ENCODE measurements at places on chromosomes 2 and 18. TPM values are rescaled to one million over a fixed set of nuclear protein-coding genes. Genes with fewer than 3 reads are reported as not detected.

Gene SERPINB12
- total RNA-seq, result not detected

DNA sequence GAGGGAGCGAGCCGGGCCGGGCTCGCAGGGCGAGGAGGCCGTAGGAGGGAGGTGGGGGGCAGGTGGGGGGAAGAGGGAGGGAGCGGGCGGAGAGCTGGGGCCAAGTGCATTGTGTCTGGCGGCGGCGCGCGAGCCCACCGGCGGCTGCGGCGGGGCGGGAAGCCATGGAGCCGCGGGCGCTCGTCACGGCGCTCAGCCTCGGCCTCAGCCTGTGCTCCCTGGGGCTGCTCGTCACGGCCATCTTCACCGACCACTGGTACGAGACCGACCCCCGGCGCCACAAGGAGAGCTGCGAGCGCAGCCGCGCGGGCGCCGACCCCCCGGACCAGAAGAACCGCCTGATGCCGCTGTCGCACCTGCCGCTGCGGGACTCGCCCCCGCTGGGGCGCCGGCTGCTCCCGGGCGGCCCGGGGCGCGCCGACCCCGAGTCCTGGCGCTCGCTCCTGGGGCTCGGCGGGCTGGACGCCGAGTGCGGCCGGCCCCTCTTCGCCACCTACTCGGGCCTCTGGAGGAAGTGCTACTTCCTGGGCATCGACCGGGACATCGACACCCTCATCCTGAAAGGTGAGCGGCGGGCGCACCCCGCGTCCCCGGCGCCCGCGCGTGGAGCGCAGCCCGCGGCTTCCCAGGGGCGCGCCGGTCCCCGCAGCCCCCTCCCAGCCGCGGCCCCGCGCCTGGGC is at the start of gene TMEM178A:
TMEM178A (plus strand) TSS at position 107 of the 680 bp plus-strand sequence; CDS start at position 165, 58 bp downstream.
- H3K36me3 ChIP-seq, result no peaks in the 10 kb centered on the region
- no peak for DNase-seq
- peaks cover 15% of the 10 kb centered on the region for H3K27me3 ChIP-seq

DNA sequence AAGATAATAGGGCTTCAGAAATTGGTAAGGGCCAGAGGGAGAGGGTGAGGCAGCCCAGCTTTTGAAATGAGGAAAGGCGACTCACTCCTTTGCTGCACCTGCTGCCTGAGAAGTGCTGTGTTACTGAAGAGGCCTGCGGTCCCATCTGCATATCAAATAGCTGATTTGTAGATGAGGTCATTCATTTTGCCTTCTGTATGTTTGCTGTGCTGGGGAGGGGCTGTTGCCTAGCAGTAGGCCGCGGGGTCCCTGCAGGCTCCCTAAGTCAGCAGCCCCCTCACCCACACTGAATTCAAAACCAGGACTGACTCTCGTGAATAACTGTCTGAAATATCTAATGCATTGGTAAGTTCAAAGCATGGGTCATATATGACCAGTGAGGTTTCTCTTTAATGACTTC is 377.2 kb downstream of the SOX11 start:
- H3K36me3 ChIP-seq, result no peaks in the 10 kb centered on the region
- no peaks in the 10 kb centered on the region for H3K4me1 ChIP-seq
- no peak overlapping the region for H3K27ac ChIP-seq
- no peak for DNase-seq
- no peaks in the 10 kb centered on the region for H3K27me3 ChIP-seq
- no peak overlapping the region for H3K4me3 ChIP-seq

GRCh38 chr2:155223781-155224406 is 525.4 kb downstream of the KCNJ3 start:
- H3K27me3 ChIP-seq, result no peaks in the 10 kb centered on the region
- no peak overlapping the region for H3K4me3 ChIP-seq
- no peaks in the 10 kb centered on the region for H3K4me1 ChIP-seq
- no peak for DNase-seq

DNA sequence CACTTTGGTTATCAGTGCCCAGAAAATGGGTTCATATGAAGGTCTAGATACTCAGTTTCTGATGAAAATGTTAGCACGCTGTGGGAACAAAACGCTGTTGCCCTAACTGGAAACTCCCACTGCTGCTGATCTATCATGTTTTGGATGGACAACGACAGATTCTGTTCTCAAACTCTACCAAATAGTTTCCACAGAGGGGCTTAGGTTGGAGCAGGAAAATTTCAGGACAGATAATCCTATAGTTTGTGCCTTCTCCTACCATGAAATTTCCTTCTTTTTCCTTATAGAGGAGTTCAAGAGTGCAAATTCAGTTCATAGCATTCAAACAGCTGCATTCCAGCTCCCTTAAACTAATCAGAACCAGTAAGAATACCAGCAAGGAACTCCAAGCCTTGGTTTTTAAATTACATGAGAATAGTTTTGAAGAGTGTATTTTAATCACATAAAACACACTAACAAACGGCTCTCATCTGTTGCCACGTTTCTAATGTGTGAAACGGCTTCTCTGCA is 58.7 kb upstream of the RALBP1 start:
- no peaks in the 10 kb centered on the region for H3K36me3 ChIP-seq
- no peaks in the 10 kb centered on the region for H3K4me1 ChIP-seq
- DNase-seq, result no peak

DNA sequence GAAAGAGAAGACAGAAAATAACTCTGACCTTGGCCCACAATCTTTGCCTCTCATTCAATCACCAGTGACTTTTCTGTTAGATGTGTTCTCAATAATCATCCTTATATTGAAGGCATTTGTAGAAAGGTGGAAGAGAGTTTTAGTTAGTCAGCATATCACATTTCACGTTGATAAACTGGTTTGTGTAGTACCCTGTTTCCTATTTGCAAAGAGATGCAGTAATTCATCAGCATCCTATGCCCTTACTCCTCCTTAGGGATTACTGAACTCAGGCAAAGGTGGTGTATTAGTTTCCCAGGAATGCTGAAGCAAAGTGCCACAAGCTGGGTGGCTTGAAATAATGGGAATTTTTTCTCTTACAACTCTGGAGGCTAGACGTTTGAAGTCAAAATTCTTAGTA is 145.0 kb downstream of the SPP2 start:
- H3K4me1 ChIP-seq, result no peaks in the 10 kb centered on the region
- H3K27ac ChIP-seq, result no peak overlapping the region
- H3K4me3 ChIP-seq, result no peak overlapping the region

- H3K27me3 ChIP-seq, result no peaks in the 10 kb centered on the region
- no peaks in the 10 kb centered on the region for H3K36me3 ChIP-seq
- H3K27ac ChIP-seq, result no peak overlapping the region
- DNase-seq, result no peak
- H3K4me1 ChIP-seq, result peaks cover 11% of the 10 kb centered on the region
Observed at GRCh38 chr2:106561356-106561755, 74.2 kb downstream of the CD8B2 start.

Gene CCDC102B
- total RNA-seq, result 6.1 TPM

- no peaks in the 10 kb centered on the region for H3K27me3 ChIP-seq
- no peaks in the 10 kb centered on the region for H3K4me1 ChIP-seq
- no peak overlapping the region for H3K4me3 ChIP-seq
- H3K36me3 ChIP-seq, result no peaks in the 10 kb centered on the region
- no peak for DNase-seq
Observed at GRCh38 chr2:191488135-191488534, 189.8 kb upstream of the NABP1 start.

- peaks cover 10% of the 10 kb centered on the region for H3K4me1 ChIP-seq
- DNase-seq, result no peak
- H3K36me3 ChIP-seq, result no peaks in the 10 kb centered on the region
- no peak overlapping the region for H3K4me3 ChIP-seq
- H3K27ac ChIP-seq, result no peak overlapping the region
- H3K27me3 ChIP-seq, result no peaks in the 10 kb centered on the region
Observed at GRCh38 chr2:176291335-176291734, 22.1 kb downstream of the MTX2 start.

DNA sequence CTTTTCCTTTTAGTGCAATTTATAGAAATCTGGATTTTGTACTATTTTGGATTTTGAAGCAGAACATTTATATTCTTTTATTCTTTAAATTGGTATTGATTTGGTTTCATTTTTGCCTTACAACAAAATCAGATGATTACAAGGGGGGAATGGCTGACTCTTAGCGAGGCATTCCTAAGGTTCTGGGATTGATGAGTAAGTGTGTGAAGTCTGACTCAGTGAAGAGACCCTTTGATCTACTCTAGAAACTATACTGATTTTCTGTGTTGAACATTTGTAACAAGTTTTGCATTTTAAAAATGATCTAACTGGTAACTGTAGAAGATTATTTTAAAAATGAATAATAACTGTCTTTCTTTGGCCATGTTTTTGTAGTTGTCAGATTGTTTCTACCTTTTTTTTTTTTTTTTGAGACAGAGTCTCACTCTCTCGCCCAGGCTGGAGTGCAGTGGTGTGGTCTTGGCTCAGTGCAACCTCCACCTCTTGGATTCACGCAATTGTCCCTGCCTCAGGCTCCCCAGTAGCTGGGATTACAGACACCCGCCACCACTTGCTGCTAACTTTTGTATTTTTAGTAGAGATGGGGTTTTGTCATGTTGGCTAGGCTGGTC is 48.7 kb downstream of the TTC39C start:
- no peak overlapping the region for H3K27ac ChIP-seq
- no peak for DNase-seq
- H3K36me3 ChIP-seq, result no peaks in the 10 kb centered on the region
- no peaks in the 10 kb centered on the region for H3K27me3 ChIP-seq

Gene ANKRD30B
- not detected for total RNA-seq

Gene SCN2A
- total RNA-seq, result not detected
